ENCODE measurements at places on chromosomes 6 and 20.

DNA sequence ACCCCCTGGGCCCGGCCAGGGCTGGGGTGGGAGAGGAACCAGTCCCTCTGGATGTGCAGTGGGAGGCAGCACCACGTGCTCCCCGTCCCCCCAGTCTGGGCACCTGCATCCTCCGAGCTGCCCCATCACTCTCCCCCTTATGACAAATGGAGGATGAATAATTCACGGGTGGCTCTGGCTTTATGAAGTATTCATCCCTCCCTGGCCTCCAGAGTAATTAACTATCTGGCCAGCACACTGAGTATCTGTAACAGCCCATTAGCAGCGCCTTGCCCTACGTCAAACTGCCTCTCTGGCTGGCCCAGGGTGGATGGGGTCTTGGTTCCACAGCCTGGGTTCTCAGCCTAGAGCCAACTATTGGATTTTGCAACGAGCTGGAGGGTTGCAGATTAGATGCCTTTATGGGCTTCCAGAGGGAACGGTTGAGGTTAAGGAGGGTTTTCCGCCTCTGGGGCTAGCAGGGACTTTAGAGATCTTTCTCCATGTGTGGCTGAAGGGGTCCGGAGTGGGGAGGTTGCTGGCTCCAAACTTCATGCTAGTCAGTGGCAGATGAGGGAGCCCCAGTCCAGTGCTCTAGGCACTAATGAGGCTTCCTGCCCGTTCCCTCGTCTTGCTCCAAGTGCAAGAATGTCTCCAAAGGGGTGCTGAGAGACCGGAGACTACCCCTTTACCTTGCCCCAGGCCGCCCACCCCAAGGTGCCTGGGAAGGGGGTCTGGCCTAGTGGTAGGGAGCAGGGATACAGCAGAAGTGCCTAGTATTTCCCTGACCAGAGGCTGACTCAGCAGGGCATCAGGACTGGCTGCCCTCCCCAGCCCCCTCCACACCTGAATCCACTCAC lies 53.5 kb upstream of the MLN start:
- no peak for DNase-seq

DNA sequence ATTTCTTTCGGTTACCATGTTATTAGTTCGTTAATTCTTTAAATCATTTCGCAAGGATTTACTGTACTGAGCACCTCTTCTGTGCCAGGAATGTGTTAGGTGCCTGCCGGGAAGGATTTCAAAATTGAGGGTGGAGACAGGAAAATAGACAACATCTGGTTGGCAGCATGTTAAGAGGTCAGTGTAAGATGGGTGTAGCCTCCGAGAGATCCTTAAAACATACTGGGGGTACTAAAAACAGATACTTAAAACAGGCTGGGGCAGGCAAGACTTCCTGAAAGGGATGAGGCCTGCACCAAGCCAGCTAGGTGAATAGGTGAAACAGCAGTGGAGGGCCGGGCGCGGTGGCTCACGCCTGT lies 178.0 kb upstream of the SGK1 start:
- DNase-seq = no peak

DNA sequence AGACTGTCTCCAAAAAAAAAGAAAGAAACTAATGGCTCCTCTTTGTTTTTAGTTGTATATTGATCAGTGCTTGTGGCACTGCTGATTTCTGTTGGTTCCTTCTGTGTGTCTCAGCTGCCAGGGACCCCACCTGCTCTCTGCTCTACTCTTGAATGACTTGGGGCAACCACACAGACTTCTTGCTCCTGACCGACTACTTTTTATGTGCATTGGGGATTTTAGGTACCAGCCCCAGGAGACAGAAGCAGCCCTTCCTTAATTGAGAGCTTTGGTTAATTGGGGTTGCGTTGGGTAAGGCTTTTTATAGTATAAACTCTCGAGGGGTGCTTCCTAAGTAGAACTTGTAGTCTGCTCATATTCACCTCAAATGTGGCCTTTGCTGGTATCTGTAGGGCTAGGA lies 6.9 kb downstream of the STK35 start:
- no peak for DNase-seq

DNA sequence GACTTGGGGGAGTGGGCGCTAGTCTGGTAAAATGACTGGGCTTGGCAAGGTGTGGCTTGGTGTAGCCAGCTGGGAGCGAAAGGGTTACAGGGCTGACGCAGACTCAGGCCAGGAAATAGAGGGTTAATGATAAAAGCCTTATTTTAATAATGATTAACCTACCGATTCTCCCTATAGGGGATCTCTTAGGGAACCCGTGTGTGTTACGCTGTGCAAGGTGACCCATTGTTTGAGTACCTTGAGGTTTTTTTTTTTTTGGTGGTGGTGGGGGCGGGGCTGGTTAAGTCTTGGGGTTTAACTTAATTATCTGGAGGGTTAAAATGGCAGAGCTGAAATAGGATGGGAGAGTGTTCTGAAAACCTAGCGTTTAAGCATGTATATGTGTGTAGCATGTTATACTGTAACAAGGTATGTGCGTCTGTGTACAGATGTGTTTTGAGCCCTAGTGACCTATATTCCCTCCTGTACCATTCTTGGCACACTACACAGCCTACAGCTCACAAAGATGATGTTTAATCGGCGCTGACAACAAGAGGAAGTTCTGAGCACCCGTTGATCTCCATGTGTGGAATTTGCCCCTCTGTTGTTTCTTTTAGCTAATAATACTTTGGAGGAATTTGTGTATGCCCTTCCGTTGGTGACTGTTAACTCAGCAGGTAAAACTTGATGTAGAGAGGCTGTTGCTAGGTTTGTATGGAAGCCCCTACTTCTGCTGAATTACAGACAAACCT lies 1.3 kb downstream of the CARMIL1 start:
- peak; percentile 34 for DNase-seq

DNA sequence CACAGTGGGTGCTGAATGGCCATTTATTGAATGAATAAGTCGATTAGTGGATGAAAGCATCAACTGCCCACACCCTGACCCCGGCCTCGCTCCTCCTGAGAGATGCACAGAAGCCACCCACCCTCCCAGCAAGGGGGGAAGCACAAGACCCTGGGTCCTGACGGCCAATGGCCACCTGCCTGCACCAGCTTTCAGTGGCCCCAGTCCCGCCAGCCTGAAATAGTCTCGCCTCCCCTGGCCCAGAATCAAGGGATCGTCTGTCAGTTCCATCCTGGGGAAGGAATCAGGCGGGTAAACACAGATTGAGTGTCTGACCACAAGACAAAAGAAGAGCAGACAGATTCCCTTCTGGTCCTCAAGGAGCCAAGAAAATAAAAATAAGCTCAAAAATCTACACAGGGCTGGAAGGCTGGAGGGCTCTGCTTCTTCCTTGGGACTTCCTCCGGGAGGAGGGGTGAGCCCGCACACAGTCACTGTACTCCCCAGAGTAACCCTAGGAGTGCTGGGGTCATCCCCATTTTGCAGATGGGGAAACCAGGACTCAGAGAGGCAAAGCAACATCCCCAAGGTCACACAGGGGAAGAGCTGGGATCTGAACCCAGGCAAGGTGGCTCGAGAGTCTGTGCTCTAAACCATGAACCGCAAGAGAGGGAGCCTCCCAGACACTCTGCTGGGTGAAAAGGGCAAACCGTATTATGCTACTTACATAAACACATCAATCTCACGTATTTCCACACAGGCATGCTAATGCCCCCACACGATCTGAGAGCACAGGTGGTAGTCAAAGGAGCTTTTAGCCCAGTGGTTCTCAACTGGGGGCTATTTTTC lies 7.8 kb downstream of the PREX1 start:
- no peak for DNase-seq

DNA sequence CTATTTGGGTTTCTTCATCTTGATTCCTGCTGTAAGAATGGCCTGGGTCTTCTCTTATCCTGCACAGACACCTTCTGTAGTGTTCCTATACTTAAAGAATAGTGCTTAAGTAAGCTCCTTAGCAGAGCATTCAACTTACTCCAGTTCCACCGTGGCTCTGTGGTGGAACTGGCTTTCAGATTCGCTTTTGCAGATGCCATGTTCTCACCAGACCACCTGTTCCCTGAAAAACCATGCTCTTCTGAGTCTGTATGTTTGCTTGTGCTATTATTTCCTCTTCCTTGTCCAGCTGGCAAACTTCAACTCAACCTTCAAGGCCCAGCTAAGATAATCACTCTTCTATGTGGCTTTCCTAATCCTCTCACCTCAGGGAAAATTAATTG lies 4.9 kb downstream of the ELMO2 start:
- DNase-seq = no peak

DNA sequence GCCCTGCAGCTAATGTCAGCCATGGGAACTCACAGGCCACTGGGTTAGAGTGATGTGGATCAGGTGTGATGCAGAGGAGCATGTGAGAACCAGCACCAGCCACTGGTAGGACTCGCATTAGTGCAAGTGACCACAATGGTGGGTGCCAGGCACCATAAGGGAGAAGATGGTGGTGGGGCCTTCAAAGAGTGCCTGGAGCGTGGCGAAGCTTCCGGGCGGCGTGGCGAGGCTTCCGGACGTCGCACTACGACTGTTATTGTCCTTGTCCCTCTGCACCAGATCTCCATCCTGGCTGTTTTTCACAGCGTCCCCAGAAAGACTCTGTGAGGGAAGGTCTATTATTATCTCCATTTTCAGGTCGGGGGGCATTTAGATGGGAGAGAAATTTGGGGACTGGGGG lies 43.9 kb downstream of the C20orf203 start:
- DNase-seq = no peak

- no peak for DNase-seq
Measured at GRCh38 chr6:163688739-163689362, 274.3 kb downstream of the QKI start.

DNA sequence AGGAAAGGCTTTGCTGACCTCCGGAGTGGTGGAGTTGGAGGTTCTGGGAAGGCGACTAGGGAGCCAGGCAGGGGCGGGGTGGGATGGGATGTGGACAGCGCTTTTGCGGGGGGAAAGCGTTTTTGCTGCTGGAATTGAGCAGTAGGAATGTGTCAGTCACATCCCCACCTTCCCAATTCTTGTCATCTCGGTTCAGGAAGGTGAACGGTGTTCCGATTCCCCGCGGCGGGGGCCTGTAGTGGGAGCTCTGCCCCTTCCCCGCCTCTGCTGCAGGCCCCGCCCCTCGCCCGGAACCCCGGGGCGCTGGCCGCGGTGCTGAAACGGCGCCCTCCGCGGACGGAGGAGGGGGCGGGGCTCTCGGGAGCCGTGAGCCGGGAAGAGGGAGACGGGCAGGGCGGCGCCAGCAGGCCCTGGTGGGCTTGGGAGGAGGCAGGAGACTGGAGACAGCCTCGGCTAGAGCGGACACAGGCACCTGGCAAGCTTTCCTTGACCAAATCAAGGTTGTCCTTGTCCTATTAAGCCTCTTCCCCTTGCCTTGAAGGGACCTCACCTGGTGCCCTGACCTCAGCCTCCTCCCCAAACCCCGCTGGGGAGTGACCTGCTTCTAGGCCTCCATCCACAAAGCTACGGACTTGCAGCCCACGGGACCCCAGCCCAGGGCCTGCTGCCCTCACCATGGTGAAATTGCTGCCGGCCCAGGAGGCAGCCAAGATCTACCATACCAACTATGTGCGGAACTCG lies at the start of gene LHFPL5:
Gene LHFPL5, plus strand, starts transcription at position 357 of the 741 bp plus-strand sequence. Its CDS starts 319 bp downstream, at position 676.
- peak; percentile 73 for DNase-seq

- DNase-seq = peak; percentile 71
Measured at GRCh38 chr20:32966881-32967781, 37.1 kb downstream of the SUN5 start.

GRCh38 chr20:19981031-19981451 lies 36.1 kb upstream of the NAA20 start:
- DNase-seq = no peak

DNA sequence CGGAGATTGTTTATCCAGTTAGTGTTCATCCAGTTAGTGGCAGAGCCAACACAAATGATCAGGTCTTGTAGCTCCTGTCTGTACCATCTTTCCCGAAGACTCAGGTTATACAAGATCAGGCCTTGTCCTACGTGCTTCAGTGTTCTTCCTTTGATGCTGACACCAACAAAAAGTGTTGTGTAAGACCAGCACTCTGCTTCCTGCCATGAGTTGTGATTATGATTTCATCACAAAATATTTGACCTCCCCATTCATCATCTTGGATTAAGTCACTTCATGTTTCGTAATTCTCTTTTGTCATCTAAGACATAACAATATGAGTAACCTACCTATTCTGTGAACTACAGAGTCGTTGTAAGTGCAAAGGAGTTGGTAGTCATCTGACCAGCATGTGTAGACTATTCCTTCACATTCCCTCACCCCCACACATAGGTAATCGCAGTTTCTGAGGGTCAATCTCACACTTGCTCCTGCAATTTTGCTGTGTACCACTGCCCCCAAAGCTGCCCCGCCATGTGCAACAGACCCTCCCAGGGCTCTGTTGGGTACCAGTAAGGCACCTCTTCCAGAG lies 135.6 kb upstream of the SLC22A23 start:
- DNase-seq = no peak

DNA sequence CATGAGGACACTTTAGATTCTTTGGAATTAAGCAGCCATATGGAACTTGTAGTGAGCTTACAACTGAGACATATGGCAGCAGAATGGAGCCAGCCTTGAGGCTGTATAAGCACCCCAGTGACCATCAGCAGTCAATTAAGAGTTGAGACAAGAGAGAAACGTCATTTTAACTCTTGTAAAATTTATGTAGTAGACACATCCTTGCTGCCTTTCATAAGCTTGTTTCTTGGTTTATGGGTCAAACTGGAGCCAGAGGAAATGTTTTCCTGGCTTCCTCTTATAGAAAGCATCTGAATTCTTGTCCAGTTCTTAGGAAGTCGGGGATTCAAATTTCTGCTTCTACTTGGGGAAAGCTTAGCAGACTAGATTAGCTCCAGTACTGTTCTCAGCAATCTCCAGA lies 745.1 kb upstream of the MARCKS start:
- DNase-seq = no peak

DNA sequence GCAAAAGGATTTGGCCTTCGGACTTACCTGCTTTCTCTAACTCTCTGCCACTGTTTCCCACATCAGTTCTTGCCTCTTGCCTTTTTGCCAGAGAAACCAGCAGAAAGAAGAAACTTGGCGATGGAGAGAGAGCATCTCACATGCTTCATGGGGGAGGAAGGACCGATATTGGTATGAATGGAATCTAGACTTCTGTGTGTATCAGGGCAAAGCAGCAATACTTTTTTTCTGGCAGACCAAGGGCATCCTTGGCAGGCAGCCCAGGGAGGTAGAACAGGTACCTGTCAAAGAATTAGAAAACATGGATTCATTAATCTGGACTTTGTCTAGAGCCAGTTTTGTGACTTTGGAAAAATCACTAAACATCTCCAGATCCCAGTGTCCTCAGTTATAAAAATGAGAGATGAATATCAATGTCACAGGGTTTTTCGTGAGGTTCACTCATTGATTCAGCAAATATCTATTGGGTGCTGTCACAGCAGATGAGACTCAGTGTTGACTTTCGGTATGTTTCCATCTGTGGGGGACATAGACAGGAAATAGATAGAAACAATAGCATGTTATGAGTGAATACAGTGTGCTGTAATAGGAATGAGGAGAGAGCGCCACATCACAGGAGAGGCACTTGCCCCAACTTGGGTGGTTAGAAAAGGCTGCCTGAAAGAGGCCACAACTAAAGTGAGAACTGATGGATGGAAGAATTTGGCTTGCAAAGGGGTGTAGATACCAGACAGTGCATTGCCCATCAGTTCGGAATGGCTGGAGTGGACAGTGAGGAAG lies 114.1 kb downstream of the CD83 start:
- DNase-seq = no peak

DNA sequence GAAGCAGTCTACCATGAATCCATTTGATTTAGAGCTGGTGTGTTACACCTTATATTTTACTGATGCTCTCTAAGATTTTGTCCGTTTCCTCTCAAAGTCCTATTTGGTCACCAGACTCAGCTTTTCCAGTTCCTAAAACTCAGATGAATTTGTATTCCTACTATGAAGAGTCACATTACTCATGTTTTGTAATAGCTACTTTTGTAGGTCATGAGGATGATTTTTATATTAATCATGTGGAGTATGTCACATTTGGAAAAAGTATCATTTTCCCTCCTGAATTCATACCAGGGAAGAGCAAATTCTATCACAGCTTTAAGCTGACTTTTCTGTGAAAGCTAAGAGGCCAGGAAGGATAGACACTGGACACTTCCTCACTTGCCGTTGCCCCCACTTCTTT lies 140.6 kb upstream of the SCGN start:
- no peak for DNase-seq

All from stimulated activated CD8-positive, alpha-beta memory T cell treated with anti-CD3 and anti-CD28 coated beads, Interleukin-4, amount 100 ng/mL, for 48 hours (primary cell).